ENCODE measurements at places on chromosomes 4 and X.

DNA sequence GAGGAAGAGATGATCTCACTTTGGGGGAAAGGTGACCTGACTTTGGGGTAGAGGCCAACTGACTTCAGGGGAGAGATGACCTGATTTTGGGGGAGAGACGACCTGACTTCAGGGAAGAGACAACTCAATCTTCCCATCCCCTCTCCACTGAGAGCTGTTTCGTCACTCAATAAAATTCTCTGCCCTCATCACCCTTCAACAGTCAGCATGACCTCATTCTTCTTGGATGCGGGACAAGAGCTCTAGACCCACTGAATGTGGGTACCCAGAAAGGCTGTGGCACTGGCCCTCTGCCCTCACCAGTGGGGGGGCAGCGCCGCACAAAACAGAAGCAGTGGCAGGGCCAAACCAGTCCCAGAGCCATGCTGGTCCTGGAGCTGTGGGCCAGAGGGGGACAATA, 34.6 kb downstream of the ATXN3L start:
- no peak for DNase-seq

- DNase-seq = no peak
Measured at GRCh38 chr4:182855312-182855711, 61.9 kb downstream of the DCTD start.

GRCh38 chrX:41445781-41446358, 1.3 kb upstream of the NYX start:
- DNase-seq = no peak

GRCh38 chr4:180116840-180117239, 2126.4 kb upstream of the TENM3 start:
- no peak for DNase-seq

DNA sequence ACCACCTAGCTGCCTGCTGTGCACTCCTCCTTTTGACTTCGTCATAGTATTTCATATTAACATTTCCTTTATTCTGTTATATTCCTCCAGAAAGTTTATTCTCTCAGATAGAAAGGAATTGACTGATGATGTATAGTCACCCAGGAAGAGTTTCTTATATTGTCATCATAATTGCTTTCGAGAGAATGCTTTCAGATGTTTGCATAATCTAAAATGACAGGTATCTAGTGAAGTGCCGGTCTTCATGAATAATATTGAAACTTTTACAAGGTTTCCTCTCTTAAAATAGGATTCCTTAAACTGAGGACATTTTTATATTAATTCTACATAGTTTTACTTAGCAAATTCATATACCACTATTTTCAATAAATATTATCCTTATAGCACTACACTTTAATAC, 10.1 kb downstream of the SEC24D start:
- DNase-seq = no peak

- no peak for DNase-seq
Measured at GRCh38 chr4:130110189-130110588, 1014.2 kb downstream of the C4orf33 start.

DNA sequence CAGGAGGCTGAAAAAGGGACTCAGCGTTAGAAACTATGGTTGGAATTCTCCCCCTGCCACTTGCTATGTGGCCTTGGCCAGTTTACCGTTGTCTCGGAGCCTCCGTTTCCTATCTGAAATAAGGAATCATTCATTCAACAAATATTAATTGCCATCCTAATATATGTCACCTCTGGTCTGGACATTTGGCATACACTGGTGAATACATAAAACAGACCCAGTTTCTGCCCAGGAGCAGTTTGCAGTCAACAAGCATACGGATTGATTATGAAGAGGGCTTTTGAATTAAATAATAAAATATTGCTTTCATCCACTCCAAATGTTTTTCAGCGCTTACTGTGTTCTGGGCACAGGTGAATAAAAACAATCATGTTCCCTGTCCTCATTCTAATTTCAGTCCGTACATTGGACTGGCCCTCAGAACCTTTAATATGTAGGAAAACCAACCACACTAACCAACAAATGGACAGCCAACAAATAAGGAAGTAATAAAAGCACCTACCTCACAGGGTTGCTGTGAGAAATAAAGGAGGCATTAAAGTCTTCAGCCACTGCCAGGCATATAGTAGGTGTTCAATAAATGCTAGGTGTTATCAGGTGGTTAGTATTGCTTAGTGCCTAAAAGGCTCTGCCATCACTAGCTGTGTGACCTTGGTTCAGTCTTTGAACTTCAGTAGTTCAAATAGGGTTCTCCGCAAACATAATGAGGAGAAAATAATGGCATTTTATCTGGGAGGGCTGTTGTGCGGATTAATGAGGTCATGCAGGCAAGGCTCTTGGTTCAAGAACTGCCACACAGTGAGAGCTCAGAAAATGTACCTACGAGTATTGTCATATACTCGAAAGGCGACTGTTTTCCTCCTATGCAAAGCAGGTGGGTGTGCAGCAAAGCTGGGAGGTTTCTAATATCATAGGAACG, 7.3 kb upstream of the GSX2 start:
- DNase-seq = no peak

GRCh38 chr4:89275587-89275986, 32.0 kb downstream of the GPRIN3 start:
- DNase-seq = no peak

GRCh38 chrX:57286507-57287251, at the start of gene FAAH2:
TSS of gene FAAH2 (plus strand) at chrX:57286706. CDS start at chrX:57286826, 120 bp downstream.
- peak; percentile 43 for DNase-seq

DNA sequence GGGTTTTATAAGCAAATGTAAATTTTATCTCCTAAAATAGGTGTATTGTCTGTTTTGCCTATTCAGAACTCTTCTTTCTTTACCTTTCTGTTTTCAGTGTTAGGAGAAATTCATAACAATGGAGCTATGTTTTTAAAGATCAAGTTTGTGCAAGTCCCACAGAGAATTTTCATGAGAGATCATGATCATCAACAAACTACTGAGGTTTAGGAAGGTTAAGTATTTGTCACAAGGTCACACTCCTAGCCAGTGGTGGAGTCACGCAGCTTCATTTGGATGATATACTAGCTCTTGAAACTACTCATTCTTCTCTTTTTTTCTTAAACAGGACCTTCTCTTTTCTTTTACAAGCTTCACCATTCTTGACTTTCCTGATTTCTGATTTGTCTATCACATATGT, 892.6 kb upstream of the FRG1 start:
- DNase-seq = no peak

GRCh38 chr4:97152149-97152548, 991.1 kb downstream of the STPG2 start:
- DNase-seq = no peak

- DNase-seq = no peak
Measured at GRCh38 chrX:154303476-154303875, 7.9 kb downstream of the TKTL1 start.

GRCh38 chrX:77447653-77448569, 722 bp downstream of the FGF16 start:
- DNase-seq = no peak

GRCh38 chrX:114075073-114075673, 508.7 kb upstream of the HTR2C start:
- DNase-seq = no peak

DNA sequence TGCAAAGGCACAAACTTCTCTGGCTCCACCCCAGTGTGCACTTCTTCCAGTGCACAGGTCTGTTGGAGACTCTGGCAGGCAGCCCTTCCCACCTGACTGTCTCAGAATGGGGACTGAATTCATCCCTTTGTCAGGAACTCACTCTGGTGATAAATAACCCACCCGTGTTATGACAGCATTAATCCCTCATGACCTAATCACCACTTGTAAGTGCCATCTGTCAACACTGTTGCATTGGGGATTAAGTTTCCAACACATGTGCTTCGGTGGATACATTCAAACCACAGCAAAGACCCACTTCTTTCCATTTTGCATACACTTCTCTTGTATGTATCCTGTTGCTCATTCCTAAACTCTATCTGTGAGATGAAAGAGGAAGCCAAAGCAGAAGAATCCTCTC, 1002.9 kb upstream of the IGFBP7 start:
- DNase-seq = no peak

DNA sequence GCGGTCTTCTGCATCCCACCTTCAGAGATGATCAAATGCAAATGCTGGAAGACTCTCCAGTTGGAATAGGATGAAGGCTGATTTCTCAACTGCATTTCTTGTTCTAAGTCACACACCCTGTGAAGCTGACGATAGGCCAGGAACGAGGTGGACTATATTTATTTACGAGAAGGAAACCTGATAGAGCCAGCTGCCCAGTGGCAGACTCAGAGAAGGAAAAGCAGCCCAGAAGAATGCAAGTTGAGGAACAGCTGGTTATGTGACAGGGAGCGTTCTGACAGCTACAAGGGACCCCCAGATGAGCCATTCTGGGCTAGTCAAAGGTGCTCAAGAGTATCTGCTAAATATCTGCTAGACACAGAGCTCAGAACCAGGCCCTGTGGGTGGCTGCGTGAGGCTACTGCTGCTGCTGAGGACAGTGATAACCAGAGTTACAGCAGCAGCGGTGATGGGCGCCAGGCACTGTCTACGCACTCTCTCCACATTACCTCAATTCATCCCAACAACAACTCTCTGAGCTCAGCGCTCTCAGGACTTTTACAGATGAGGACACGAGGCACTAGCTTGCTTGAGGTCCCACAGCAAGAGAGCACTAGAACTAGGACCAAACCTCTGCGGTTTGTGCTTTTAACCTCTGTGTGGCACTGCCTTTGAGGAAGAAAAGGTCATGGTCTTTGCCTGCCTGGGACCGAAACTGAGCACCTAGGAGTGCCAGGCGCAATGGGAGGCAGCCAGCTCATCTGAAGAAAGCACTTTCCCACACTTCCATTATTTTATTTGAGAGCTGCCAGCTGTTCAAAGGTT, 69.0 kb downstream of the GATB start:
- no peak for DNase-seq

GRCh38 chr4:80365928-80366327, 30.4 kb downstream of the CFAP299 start:
- DNase-seq = peak; percentile 37

DNA sequence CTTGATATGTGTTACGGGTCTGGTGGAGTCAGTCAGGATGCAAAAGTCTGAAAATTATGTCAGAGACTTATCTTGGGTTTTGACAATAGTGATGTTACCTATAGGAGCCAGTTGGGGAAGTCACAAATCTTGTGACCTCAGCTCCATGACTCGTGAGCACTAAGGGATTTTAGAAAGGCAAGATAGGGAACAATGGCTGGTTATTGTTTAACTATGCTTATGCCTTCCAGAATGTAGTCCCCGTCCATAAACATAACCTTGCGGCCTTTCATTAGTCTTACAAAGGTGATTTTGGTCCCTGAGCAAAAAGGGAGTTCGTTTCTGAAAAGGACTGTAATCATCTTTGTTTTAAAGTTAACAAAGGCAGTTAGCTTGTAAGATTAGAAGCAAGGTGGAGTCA, 23.9 kb upstream of the GATB start:
- no peak for DNase-seq

DNA sequence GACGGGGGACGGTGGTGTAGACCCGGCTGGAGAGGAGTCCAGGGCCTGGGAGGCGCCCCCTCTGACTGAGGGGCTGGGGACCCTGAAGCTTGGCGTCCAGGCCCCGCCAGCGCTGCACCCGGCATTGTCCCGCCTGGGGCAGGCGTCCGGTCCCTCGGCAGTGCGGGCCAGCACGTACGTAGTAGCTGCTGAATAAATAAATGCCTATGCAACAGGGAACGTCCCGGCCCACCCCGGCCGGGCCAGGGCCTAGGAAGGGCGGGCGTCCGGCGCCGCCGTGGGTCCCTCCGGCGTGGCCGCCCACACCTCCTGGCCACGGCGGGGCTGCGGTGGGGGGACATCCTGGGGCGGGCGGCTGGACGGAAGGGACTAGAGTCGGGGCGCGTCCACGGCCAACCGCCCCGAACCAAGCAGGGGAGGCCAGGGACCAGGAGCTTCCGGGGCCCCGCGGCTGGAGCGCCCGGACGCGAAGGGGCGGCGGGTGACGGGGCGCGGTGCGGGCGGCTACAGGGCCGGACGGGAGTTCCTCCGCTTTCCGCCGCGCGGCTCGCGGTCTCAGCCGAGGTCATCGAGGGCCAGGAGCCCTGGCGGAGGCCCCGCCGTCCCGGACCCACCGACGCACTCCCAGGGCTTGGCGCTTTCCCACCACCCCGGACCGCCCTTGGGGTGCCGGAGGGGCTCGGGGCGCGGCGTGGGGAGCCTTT, 886 bp upstream of the WWC2 start:
- no peak for DNase-seq

DNA sequence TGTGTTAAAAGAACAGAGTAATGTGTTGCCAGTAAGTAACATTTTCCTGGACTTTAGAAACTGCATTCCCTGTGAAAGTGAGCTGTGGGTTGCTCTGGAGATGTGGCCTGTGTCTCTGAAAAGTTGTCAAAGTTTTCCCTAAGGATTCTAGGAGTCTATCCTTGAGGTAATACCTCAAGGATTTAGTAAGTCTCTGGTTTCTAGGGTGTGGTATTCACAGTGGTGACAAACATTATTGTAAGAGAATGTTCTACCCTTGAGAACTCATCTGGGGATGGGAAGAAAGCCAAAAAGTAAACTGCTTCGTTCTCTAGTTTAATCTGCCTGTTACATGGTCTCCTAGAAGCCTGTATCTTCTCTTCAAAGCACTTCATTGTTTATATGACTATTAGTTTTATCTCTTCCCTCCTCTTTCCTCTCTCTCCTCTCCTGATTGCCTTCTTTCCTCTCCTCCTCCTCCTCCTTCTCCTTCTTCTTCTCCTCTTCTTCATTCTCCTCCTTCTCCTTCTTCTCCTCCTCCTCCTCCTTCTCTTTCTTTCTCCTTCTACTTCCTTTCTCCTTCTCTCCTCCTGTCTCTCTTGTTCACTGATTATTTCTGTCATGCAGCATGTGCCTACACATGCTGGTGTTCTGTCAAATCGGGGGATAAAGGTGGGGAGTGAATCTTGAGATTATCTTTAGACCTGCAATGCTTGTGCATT, 321.3 kb downstream of the PTTG2 start:
- no peak for DNase-seq

DNA sequence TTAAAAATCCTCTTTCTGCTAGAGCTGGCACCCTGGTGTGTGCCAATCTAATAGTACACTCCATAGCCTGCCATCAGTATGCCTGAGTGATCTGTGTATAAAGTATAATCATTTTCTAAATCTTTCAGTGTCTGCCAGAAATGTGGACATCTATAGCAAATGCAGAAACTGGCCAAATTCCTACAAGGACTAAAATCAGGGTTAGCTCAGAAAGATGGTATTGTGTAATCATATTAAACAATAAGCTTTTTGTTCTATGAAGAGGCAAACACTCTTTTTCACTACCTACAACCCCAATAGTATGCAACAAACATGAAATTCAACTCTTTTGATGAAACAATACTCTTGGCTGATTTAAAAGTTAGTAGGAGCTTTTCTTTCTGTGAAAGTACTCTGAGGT, 7.7 kb upstream of the TXLNG start:
- no peak for DNase-seq

DNA sequence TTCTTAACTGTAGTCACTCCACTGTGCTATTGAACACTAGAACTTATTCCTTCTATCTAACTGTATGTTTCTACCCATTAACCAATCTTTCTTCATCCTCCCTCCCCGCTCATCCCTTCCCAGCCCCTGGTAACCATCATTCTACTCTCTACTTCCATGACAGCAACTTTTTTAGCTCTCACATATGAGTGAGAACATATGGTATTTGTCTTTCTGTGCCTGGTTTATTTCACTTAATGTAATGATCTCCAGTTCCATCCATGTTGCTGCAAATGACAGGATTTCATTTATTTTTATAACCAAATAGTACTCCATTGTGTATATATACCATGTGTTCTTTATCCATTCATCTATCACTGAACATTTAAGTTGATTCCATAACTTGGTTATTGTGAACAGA, 186.5 kb downstream of the GABRB1 start:
- no peak for DNase-seq
